Cardiac fibroblast (primary cell): ENCODE measurements at places on chromosomes 7 and 10.

DNA sequence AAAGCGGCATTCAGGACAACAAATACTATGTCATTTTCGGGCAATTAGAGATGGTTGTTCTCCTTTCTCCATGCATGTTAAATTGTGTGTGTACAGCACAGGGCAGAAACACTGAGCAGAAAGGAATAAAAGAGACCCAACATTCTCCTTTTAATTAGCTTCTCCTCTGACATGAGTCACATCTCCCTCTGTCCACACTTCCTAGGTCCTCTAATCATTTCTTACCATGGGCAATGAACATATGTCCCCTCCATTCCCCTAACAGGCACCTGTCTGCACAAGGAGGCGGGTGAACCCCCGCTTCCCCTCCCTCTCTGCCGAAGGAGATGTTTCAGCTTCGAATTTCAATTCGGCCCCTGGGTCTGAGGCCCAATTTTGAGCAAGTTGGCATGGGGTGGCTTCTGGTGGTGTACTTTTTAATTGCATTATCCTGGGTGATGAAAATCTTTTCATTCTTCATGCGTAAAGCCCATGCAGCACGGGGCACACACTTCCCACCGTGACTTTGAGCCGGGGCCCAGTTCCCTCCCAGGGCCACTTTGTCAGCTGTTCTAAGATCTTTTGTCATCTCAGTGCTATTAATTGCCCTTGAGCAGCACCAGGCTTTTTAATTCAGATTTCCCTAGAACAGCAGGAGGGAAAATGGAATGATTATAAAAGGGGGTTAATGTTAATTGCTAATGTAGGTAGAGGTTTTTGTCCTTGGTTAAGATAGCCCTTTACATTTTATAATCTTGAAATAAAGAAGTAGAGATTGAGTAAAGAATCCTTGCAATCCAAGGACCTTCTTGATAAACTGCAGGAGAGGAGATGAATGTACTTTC, 219.5 kb upstream of the NRP1 start:
- no peak for DNase-seq

- DNase-seq = no peak
These were observed 100.4 kb downstream of the ZNF277 start for GRCh38 chr7:112306903-112307302.

- no peak for DNase-seq
These were observed 107.4 kb downstream of the SLIT1 start for GRCh38 chr10:97078261-97078937.

DNA sequence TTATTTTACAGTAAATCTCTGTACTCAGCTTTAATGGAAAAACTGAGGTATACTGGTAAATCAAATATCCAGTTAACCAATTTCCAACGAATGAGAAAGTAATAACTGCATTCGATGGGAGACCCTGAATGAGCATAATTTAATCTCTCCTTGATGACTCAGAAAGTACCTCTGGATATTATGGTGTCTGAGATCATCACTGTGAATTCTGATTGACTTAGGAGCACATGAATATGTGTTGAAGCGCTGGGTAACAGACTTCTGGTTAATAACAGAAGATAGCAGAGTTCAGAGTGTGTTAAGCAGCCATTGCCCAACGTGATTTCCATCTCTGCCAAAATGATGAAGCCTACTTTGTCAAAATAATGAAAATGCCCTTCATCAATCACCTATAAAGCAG, 116.6 kb downstream of the NRP1 start:
- DNase-seq = no peak
